CD14-positive monocyte (primary cell): ENCODE measurements at places on chromosomes 1 and 21.

DNA sequence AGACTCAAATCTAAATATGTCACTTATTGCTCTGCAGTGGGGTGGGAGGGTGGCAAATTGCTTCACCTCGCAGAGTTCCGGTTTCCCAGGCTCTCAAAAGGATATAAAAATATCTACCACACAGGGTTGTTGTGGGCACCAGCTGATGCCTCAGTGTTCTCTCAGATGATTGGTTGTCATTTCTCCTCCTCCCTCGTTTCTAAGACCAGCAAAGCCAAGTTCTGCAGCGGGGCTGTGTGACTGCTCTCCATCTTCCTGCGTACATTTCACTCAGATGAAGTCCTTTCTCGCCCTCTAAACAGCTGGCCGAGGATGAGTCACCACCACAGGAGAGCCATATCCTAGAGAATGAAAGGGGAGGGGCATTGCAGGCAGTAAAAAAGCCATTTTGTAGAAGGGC lies 35.0 kb upstream of the VWA5B1 start:
- DNase-seq: no peak

DNA sequence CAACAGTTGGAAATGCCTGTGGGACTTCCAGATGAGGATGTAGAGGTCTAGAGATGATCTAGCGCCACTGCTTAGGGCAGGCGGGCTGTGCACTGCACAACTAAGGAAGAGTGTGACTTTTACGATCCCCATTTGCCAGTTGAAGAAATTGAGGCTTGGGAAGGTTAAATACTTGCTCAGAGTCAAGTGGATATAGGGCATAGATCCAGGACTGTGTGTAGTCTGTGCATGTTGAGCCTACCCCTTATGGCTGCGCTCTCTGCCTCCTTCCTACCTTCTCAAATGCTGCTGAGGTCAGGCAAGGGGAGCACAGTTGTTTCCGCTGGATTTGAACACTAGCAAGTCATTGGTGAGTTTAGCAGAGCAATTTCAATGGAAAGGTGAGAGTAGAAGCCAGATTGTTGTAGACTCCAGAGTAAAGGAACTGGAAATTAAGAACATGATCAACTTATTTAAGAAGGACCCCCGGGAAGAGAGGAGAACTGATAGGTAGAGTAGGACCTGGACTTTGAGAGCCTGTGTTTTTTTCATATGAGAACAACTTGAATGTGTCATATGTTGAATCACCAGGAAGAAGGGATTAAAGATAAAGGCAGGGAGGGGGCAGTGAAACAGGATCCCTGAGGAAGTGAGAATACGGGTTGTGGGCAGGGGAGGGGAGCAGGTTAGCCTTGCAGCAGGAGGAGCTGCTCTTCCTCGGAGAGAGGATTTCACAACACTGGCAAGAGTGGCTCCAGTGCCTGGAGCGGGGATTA lies 2.7 kb downstream of the CAPN2 start:
- DNase-seq: peak; percentile 58

DNA sequence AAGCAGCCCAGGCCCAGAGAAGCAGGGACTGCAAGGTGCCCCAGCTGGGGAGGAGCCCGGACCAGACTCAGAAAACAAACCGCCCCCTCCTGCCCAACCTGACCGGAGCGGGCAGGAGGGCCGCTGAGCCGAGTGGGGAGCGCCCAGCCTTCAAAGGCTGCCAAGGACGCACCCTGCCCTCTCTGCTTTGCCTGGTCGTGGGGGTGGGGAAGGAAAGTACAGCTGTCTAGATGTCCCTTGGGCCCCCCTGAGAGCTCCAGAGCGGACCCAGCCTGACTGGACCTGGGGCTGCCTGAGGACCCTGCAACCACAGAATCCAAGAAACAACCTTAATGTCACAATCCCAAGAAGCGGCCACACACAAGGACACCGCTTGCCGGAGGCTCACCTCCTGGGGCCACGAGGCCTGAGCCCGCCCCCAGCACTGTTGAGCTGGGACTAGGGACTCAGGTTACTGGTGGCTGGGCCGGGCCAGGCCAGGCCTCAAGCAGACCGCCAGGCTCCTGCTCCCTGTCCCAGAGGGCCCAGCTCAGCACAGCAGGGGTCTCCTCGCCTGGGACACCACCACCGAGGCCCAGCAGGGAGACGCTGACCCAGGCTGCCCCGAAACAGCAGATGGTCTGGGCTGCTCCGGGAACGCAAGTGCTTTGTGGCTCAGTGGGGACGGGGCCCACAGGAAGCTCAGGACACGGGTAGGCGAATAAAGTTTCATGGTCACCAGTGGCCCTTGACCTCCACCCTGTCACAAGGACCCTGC lies 1.4 kb downstream of the DVL1 start:
- no peak for DNase-seq

- peak; percentile 77 for DNase-seq
These were observed at the start of gene SHC1 for GRCh38 chr1:154970631-154971340. Gene SHC1, minus strand, starts transcription at chr1:154970747. Its CDS starts 221 bp downstream, at chr1:154970526.

GRCh38 chr1:186404454-186405051 lies 28.9 kb downstream of the ODR4 start:
- peak; percentile 65 for DNase-seq

- DNase-seq: no peak
These were observed 28.5 kb upstream of the UMODL1 start for GRCh38 chr21:42042651-42043050.

DNA sequence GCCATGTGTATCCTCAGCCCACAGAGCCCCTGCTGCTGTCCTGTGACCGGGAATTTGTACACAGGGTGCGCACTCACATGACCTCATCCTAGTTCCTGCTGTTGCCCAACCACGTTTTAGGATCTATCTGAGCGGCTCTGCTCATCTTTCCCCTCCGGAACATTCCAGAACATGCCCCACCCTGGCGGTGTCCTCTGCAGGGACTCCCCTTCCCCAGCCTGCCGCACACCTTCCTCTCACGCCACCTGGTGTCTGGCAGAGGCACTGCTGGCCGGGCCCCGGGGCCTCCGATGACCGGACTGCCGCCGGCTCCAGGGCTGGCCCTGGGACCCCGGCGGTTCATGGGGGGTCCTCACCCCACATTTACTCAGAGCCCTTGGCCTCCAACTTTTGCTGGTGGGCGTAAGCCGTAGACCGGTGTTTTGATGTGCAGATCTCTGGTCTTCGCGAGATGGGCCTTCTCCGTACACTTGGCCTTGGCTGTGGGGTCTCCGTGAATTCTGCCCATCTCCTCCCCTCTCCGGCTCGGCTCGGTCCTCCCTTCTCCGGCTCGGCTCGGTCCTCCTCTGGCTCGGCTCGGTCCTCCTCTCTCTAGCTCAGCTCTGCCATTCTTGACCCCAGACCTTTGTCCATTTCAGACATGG lies 29.5 kb downstream of the ARHGEF16 start:
- no peak for DNase-seq

DNA sequence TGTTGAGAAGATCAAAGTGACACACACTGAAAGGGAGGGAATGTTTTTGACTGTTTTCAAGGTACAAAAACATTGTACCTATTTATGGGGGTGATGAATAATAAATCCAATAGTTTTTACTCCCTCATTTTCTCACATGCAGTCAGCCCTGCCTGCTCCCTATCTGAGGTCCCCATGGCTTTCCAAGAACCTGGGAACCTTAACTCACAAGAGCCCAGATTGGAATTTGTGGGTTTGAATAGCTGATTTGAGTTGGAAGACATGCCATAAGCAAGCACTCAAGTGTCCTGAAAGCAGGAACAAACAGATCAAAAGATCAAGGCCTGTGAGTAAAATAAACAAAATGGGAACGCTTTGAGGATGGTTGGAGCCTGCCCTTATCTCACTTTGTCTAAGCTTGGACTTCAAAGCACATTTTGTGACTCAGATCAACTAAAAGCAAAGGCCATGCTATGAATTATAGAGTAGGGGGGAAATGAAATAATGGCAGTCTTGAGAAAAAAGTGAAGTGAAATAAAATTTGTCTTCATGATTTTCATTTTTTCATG lies 136.6 kb downstream of the LYPLAL1 start:
- DNase-seq: no peak
